ENCODE measurements at places on chromosomes 12 and 14.

DNA sequence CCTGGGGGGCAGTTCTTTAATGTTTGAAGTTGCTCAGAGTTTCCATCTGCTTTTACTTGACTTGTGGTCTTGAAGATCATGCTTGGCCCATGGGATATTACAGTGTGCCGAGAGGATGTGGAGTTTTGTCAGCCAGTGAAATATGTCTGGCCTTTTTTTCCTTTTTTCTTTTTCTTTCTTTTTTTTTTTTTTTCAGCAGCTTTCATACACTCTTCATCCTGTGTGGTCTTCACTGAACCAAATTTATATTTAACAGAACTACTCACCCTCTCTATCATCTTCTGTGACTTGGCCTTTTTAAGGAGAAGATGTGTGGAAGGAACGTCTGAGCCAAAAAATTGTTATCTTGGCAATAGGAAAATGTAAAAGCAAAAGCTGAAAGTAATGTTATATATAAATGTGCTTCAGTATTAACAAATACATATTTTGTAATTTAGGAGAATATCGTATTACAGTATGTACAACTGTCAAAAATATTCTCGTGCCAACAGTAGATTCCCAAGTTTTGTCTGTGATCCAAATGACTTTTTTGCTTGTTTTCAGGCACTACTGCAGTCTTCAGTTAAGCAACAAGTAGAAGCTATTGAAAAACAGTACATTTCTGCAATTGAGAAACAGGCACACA lies 200.6 kb downstream of the CCDC91 start:
- DNase-seq: no peak

DNA sequence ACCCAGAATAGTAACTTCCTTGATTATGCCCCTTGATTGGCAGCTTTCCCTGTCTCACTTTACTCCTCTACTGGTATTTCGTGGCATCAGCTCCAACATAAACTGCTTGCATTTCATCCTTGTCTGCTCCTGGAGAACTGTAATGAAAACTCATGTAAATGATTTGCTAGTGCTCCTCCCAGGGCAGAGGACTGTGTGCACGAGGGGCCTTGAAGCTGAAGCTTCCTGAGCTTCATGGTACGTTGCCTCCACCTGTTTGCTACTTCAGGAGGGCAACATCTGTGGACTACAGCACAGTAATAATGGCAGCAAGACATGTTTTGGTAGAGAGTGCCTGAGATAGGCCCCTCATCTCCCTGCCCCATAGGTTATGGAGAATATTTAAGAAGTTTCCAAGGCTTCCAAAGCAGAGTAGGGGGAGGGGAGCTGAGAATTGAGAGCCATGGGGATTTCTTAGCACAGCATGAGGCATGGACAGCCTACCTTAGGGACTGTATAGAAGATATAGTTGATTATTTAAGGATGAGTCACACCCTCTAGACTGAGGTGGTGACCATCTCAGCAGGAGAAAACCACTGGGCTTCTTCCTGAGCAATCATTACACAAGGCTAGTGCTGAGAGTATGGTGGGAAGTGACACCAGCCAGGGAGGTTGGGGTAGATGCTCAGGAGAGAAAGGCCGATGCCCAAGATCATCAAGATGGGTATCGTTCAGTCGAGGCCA lies 29.5 kb downstream of the CCDC198 start:
- no peak for DNase-seq

GRCh38 chr12:80241576-80242273 lies 142.4 kb downstream of the OTOGL start:
- no peak for DNase-seq

- DNase-seq: no peak
These were observed 27.9 kb downstream of the ACTN1 start for GRCh38 chr14:68951035-68951797.

DNA sequence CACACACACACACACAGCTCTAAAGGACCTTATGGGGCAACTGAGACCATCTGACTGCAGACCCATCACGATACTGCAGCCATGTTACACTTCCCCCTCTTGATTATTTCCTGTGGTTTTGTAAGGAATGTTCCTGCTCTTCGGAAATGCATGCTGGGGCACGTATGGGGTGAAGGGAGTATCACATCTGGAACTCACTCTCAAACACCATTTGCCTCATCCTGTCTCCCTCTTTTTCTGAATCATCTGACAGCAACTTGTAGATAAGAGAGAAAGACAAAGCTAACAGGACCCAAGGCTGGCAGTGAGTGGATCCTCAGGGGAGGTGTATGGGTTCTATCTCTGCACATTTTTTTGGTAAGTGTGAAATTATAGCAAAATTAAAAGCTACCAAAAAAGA lies 50.3 kb downstream of the RIMBP2 start:
- DNase-seq: no peak

DNA sequence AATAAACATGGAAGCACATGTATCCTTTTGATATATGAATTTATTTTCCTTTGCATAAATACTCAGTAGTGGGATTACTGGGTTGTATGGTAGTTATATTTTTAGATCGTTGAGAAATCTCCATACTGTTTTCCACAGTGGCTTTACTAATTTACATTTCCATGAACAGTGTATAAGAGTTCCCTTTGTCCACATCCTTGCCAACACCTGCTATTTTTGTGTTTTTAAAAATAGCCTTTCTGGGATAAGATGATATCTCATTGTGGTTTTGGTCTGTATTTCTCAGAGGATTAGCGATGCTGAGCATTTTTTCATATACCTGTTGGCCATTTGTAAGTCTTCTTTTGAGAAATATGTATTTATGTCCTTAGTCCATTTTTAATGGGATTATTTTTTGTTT lies 329.2 kb upstream of the KITLG start:
- DNase-seq: no peak

- DNase-seq: no peak
These were observed 166.1 kb upstream of the SYT10 start for GRCh38 chr12:33605757-33606156.

GRCh38 chr14:66641861-66642635 lies 134.1 kb downstream of the GPHN start:
- no peak for DNase-seq

GRCh38 chr12:111274777-111275176 lies 94.1 kb downstream of the PHETA1 start:
- DNase-seq: no peak

DNA sequence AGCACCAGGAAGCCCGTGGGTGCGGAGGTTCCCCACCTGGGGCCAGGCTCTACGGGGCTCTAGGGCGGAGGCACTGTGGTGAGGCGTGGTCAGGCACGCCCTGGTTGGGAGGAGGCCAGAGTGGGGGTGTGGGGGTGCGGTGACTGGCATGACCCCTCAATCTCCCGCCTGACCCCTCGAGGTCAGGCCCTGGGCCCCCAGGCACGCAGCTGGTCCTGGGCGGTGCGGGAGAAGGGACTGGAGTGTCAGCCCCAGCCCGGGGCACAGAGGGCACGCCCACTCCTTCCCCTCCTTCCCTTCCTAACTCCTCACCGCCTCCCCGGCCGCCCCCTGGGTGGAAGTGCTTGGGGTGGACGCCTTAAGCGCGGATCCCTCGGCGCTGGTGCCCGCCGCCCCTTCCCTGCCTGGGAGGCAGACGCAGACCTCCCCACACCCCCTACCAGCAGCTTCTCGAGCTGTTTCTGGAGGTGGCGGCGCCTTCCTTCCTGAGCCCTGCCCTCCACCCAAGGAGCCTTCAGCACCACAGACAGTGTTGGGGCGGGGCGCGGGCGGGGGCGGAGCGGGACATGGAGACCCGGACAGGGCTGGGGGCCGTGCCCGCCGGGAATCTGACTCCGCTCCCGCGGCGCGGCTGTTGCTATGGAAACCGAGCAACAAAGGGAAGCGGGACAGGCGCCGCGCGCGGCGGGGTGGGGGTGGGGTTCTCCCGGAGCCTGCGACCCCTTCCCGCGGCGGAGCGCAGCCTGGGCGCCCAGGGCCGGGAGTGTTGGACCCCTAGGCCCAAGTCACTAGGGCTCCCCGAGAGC lies 741 bp upstream of the CRIP2 start:
- no peak for DNase-seq

DNA sequence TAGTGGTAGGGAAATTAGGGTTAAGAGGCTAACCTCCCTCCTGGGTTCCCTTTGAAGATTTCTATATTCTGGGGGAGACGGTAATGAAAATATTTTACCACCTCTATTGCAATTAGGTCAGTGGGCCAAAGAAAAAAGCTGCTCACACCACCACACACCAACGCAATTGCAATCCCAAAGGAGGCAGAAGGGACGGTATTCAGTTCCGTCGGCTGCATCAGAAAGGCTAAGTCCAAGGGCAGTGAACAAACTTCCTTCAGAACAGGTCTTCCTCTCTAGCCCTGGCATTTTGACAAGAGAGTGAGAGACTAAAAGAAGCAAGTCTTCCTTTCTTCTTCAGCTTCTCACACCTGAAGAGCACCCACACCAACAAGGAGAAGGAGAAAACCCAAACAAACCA lies 51.2 kb downstream of the OTX2 start:
- DNase-seq: no peak

- DNase-seq: no peak
These were observed 233.3 kb upstream of the DAAM1 start for GRCh38 chr14:58954901-58955861.

GRCh38 chr12:24066865-24067264 lies 117.4 kb upstream of the SOX5 start:
- DNase-seq: no peak

DNA sequence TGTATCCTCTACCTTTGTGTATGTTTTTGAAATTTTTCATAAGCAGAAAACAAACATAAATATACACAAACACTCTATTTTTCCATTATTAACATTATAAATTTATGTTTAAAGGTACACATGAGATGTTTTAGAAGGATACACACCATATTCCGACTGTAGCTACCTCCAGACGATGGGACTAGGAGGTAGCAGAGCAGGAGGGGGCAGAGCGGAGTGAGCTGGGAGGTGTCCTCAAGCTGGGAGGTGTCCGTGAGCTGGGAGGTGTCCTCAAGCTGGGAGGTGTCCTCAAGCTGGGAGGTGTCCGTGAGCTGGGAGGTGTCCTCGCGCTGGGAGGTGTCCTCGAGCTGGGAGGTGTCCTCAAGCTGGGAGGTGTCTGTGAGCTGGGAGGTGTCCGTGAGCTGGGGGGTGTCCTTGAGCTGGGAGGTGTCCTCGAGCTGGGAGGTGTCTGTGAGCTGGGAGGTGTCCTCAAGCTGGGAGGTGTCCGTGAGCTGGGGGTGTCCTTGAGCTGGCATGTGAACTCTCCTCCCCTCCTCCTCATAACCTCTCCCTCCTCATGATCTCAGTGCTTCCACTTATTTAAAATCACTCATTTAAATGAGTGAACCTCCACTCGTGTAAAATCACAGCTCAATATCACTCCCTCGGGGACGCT lies 346.9 kb upstream of the SFSWAP start:
- DNase-seq: no peak

- DNase-seq: no peak
These were observed 4.5 kb upstream of the HCAR3 start for GRCh38 chr12:122721057-122721545.

DNA sequence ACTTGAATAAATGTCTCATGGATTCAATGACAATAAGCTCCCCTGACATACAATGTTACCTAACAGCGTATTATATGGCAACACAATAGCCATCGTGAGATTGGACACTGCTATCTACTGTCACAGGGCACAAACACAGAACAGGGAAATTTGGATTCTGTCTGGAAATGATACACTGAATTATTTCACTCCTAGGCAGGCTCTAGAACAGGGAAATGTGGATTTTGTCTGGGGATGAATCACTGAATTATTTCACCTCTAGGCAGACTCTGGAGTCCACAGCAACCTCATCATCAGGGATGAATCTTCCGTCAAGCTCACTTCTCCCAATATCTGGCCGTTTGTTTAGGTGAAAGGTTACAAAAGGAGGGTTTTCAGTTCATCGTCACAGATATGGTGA lies 288.8 kb downstream of the TMEM132D start:
- DNase-seq: no peak

GRCh38 chr12:101968770-101969169 lies 91.4 kb downstream of the DRAM1 start:
- DNase-seq: no peak

GRCh38 chr14:38866461-38866860 lies 236.6 kb downstream of the SEC23A start:
- no peak for DNase-seq

- no peak for DNase-seq
These were observed 176.4 kb upstream of the TMTC1 start for GRCh38 chr12:29960122-29960521.

Measured in stimulated activated CD8-positive, alpha-beta memory T cell treated with anti-CD3 and anti-CD28 coated beads, Interleukin-7, amount 100 ng/mL, for 1 hour (primary cell).